C1 segment of cervical spinal cord (tissue), 14 donors: ENCODE measurements at places on chromosomes 11 and 22.

DNA sequence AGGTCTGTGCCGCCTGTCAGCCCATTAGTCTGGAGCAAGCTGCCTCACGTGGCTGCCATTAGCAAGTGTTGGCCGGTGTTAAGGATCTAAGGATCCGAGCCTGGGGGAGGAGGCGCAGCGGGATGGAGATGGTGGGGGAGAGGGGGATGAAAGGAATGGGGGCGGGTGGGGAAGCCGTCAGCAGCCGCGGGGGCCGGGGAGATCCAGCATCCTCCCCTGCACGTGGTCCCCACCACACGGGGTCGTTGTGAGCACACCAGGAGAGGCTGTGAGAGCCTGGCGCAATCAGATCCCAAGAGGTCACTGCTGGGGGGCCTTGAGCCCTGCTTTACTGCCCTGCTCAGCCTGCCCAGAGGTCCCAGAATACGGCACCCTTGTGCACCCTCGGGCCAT, 7.3 kb downstream of the CABP7 start:
- DNase-seq, result peak; percentile 32

- DNase-seq, result no peak
These were observed 5.2 kb upstream of the MUC5AC start for GRCh38 chr11:1152316-1153104.

DNA sequence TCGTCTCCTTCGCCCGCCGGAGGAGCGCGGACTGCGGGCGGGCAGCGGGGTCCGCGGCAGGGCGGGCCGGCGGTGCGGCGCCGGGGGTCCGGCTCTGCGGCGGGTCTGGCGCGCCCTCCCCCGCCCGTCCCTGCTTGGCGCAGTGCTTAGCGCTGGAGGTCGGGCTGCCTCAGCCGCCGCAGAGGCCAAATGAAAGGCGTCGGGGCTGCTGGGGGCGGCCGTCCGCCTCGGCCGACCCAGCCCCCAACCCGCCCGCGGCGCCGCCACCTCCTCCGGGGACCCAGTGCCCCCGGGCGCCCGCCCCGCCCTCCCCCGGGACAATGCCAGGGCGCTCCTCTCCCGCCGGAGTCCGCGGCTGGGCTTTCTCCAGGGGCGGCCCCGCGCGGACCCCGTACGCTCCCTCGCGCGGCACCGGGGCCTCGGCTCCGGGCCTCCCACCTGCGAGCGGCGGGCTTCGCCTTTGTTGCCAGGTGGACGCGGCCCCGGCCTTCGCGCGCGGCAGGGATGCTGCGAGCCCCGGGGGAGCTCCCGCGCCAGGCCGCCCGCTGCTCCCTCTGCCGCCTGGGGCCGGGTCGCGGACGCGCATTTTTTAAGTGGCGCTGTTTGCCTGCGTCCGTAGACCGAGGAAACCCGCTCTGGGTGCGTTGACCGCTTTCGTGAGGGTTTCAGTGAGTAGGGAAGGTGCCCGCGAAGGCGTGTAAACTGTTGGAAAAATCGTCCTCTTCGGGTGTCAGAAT, 583 bp downstream of the APLP2 start:
- DNase-seq, result peak; percentile 31

GRCh38 chr22:47322854-47323253, 560.4 kb downstream of the TBC1D22A start:
- no peak for DNase-seq

- no peak for DNase-seq
These were observed 177.1 kb upstream of the RAG2 start for GRCh38 chr11:36775130-36775529.

DNA sequence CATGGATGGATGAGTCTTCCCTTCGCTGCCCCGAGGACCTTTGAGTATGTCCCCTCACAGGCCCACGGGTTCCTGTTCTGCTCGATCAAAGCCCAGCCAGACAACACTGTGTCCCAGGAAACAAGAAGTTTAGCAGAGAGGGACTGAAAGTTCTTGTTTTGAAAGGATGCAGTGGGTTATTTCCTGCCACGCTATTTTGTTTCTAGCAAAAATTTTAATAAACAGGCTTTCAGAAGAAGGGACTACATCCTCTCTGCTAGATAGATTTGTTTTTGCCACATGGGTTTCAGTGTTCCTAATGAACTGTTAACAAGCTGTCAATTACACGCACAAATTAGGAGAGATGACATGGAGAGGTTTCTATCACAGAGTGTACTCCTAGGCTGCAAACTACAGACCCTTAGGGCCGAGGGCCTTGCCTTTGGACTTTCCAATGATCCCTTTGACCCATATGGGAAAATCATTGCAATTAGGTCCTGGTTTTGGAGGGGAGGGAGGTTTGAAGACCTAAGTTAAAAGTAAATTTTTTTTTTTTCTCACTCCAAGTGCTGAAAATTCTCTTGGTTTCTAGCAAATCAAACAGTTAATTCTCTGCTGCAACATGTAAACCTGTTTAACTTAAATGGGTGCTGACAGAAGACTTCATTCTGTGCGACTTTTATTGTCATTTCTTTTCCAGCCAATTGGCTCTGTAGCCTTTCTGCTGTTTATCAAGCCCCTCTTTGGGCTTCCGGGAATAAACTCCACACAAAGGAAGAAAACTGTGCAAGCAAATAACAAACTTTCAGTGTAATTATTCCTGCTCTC, 81.4 kb downstream of the RCN1 start:
- DNase-seq, result peak; percentile 33
